Caudate nucleus (tissue), 63 donors: ENCODE measurements at places on chromosomes 16 and 17.
A peak's percentile ranks its signal among the peaks of the same experiment; 100 is the strongest.

DNA sequence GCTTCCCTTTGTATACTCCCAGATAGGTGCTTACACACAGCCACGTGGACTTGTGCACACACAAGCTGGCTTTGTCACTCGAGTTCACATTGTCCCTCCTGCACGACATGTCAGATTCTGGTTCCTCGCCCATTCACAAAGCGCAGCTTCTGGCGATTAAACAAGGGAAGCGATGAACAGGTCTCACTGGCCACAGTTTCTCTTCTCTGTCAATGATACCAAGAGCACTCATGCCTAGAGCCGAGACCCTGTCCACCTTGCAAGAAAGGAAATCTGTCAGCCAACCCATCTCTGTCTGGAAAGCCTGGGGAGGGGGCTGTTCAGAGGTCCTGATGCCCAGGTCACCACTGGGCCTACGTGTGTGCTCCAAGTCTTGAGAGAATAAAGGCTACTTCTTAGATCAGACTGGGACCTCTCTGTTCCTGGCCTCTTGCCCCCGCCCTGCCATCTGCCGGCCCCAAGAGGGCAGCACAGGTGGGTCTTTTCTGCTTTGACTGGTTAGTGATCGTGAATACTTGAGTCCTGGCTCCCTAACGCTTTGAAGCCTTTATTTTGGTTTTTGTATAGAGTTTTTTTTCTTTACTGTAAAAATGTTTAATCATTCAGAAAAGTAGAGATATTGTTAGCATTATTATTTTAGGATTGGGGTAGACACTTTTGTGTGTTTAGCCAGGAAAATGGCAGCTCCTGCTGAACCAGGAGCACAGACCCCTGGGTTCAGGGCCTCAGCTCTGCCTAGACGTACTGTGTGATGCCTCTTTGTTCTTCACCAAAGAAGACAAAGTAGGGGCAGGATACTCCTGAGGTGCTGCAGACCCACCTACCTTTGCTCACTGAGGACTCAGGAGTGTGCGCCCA, 104.7 kb downstream of the MRM1 start:
- DNase-seq = no peak

GRCh38 chr16:88086571-88087516, 135.6 kb downstream of the BANP start:
- no peak for DNase-seq

GRCh38 chr17:73068322-73069153, 23.9 kb downstream of the SLC39A11 start:
- DNase-seq = no peak

DNA sequence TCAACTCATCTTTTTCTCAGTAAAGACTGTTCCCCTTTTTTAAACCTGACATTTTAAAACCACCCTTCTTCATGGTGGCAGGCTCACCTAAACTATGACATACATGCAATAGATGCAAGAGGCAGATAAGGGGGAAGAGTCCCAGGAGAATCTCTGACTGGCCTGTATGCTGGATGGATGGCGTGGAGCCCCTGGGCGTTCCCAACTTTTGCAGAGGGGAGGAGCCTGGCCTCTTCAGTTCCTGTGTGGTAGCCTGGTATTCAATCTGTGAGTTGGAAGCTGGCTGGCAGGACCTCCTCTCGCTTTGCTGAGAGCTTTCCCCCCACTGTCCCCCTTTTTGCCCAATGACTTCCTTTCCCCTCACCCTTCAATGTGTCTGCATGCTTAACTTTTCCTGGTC, 217.6 kb upstream of the CA10 start:
- DNase-seq = no peak

- DNase-seq = no peak
Measured at GRCh38 chr16:84324434-84325262, 30.0 kb downstream of the WFDC1 start.

GRCh38 chr17:4721203-4722135, 9.8 kb upstream of the MED11 start:
- DNase-seq = no peak

GRCh38 chr17:39231091-39231561, 5.4 kb upstream of the STAC2 start:
- no peak for DNase-seq

GRCh38 chr16:82464187-82464586, 162.6 kb upstream of the CDH13 start:
- no peak for DNase-seq

GRCh38 chr16:19283637-19284036, 1.9 kb upstream of the CLEC19A start:
- no peak for DNase-seq

GRCh38 chr17:76439314-76439928, 13.5 kb downstream of the UBE2O start:
- DNase-seq = no peak

DNA sequence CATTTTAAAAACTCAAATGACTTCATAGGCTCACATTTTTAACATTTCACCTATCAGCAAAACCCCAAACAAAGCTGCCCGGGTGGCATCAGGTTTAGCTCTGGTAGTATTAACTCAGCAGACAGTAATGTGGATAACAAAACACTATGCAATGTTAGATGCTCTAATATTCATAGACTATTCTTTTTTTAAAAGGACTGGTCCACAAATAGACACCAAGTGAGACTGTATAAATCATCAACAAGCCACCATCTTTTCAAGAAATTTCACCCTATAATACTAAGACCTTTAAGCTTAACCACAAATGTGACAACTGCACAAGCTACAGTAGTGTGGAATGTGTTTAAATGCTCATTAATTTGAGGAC, 20.2 kb downstream of the SNN start:
- DNase-seq = no peak

DNA sequence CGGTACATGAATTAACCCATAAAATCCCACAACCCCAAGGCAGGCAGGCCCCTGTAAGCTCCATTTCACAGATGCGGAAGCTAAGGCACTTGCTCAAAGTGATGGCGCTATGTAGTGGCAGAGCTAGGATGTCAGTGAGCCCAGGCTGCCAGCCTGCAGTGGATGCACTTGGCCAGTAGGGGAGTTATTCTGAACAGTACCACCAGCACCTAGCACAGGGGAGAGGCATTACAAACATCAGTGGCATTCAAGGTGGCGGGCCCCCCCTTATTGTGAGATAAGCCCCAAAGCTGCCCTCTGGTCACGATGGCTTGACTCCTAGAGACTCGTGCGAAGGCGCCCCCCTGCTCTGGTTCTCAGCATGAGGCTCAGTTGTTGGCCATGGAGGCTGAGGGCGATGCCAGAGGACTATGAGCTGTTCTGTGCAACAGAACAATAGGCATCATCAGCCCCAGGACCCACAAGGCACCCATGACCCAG, 33.8 kb downstream of the GTF3C1 start:
- no peak for DNase-seq

DNA sequence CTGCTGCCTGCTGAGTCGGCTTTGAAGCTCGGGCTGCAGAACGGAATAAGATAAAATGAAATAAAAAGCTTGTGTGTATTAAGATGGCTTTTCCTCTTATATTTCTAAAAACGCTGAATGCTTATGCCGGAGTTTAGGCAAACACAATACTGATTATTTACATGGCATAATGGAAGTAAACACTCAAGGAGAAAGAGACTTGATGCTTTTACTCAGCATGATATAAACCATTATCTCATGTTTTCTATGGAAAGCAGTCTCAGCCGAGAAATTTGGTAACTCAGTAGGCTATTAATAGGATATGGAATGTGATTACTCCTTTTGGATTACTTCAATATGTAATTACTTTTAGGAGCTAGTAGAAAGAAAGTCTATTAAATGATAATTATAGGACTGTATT, 153.3 kb downstream of the CDH11 start:
- DNase-seq = no peak

DNA sequence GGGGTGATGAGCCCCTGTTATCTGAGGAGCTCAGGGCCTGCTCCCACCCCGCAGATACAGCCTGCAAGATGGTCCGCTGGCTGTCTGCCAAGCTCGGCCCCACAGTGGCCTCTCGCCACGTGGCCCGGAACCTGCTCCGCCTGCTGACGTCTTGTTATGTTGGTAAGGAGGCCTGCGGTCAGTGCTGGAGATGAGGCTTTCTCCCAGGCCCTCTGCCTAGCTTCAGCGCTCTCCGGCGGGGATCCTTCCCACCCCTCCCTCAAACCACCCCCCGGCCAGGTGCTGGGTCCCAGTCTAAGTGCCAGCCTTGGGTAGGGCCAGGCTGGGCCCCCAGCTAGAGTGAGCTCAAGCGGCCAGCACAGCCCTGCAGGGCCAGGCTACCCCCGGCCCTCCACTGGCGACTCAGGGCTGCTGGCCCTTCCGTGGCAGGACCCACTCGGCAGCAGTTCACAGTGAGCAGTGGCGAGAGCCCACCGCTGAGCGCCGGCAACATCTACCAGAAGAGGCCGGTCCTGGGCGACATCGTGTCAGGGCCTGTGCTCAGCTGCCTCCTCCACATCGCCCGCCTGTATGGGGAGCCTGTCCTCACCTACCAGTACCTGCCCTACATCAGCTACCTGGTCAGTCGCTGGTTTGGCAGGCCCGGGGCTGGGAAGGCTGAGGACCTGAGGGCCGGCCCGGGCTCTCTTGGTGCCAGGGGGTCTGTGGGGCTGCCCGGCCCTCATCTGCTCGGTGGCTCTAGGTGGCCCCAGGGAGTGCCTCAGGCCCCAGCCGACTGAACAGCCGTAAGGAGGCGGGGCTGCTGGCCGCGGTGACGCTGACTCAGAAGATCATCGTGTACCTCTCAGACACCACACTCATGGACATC, 6.1 kb downstream of the WDR81 start:
- DNase-seq = no peak

DNA sequence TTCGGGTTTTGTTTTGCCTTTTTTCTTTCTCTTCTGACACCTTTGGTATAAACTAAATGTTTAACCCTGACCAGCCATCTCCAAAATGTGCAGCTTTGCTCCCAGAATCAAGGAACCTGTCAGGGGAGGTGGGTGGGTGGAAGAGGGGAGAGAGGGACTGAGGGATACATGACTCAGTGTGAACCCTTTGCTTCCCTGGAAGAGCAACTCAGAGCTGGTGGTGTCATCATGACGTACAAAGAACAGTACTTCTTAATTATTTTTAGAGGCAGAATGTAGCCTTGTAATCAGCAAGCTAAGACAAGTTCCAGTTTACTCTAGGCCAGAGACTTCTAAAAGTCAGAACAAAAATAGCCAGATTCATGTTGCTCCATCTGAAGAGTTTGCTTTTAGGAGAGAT, 119.6 kb upstream of the HAS3 start:
- no peak for DNase-seq

DNA sequence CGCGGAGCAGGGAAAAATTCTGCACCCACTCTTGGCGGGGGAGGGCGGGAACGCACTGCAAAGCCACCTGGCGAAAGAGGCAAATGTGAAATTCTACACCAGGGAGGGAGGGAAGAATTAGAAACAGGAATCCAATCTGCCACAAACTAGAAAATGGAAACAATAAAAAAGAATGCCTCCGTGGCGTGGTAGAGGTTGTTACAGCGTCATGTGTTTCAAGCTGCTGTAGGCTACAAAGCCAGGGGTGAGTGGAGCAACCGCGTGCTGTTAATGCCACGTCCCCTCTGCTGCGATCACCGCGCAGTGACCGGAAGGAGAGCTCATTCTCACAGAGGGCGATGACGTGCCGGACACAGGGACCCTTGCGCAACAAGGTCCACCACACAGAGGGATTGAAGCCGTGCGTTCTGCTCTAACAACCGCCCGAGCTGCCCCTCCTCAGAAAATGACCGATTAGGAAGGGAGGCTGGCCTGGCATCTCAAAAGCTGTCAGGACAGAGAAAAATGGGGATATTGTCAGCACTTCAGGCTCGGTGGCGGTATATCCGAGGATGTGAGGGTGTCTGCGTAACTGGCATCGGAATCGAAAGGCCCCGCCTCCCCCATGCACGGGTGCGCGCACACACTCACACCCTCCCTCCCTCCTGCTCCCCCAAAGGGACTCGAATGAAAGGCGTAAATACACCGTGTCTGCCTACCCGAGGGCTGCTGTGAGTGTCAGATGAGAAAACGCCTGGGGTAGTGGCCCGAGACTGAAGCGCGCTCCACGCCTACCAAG, 70.8 kb upstream of the TNRC6C start:
- DNase-seq = peak; percentile 62
